ENCODE measurements at places on chromosomes 4 and X. TPM values are rescaled to one million over a fixed set of nuclear protein-coding genes. Genes with fewer than 3 reads are reported as not detected.

Gene GPRASP2
- 40.8 TPM for polyA plus RNA-seq

Gene GAGE12H
- not detected for polyA plus RNA-seq

- DNase-seq, result no peak
Observed at GRCh38 chrX:22088326-22088725, 56.2 kb downstream of the PHEX start.

DNA sequence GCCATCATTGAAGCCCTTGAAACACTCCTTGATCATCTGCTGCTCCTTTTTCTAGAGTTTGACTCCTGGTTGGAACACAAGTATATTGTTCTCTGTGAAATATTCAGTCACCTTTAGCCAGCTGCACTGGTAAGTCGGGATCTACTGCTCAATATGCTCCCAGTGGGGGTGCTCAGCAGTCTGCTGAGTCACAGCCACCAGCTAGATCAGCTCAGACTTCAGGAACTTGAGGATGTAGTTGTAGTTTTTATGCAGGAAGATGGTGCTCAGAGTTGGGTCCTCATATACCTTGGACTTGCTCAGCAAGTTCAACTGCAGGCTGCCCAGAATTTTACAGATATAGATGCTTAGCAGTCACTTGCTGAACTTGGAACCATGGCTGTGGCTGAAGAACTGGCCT, 202.5 kb upstream of the RPL34 start:
- no peak for DNase-seq

GRCh38 chrX:16756724-16757123, 29.5 kb upstream of the TXLNG start:
- no peak for DNase-seq

GRCh38 chr4:132333724-132334047, 815.4 kb upstream of the PCDH10 start:
- no peak for DNase-seq

DNA sequence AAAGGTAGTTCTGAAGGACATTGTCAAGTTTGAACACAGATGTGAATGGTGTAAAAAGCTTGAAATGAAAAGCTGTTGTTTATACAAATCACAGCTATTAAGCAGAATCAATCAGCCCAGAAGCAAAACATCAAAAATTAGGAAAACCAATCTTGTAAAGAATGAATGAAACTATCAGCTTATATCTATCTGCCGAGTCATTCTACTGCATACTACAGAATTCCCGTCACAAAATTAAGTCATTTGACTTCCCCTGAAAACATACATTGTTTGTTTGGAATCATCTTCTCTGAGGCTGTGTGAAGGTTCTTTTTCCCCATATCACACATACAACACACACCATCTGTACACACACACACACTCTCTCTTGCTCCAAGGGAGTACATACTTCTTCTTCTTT, 80.3 kb downstream of the RFC1 start:
- no peak for DNase-seq

DNA sequence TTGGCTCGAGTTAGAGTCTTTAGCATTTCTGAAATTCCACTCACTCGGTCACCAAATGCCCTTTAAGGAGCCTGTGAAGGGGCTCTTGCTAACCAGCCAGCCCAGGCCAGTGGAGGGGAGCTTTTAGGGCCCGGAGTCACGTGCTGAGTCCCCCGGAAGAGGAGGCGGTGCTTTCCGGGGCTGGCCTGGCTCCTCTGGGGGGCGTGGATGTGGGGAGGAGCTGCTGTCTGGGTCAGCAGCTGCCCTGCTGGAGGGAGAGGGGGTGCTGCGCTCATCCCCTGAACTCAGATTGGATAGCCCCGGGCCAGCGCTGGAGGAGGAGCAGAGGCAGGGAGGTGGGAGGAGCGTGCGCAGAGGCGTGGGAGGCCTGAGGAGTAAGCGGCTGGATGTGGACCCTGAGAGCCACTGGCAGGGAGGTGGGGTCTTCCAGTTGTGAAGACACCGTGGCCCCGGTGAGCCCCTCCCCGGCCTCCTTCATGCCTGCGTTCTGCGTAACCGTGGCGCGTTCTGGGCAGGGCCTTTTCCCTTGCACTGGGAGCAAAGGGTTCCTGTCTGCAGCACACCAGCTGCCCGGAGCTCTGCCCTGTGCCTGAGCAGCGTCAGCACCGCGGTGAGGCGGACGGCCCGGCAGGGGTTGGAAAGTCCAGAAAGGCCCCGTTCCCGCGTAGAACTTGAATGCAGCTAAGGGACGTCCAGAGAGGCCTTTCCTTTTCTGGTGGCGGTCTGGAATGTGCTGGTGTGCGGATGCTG, 19.7 kb downstream of the MAEA start:
- peak; percentile 94 for DNase-seq

- DNase-seq, result no peak
Observed at GRCh38 chr4:103204111-103204510, 6.0 kb upstream of the CENPE start.

- DNase-seq, result no peak
Observed at GRCh38 chr4:6894528-6895498, 14.8 kb upstream of the TBC1D14 start.

DNA sequence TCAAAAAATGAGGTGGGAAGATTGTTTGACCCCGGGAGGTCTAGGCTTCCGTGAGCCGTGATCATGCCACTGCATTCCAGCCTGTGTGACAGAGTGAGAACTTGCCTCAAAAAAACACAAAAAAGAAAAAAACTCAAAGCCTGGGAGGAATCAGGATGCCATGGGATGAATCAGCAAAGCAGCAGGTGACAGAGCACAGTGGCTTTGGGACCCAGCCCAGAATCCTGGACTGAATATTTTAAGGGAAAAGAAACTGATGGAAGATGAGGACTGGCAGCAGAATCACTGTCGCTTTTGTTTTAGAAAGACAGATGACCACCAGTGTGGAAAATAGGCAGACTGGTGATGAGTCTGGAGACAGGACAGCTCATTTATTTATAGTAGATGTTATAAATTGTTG, 16.6 kb downstream of the S100G start:
- no peak for DNase-seq

GRCh38 chr4:52098618-52099017, 47.5 kb downstream of the SPATA18 start:
- no peak for DNase-seq

- DNase-seq, result no peak
Observed at GRCh38 chrX:72346302-72346949, 40.7 kb upstream of the CITED1 start.

DNA sequence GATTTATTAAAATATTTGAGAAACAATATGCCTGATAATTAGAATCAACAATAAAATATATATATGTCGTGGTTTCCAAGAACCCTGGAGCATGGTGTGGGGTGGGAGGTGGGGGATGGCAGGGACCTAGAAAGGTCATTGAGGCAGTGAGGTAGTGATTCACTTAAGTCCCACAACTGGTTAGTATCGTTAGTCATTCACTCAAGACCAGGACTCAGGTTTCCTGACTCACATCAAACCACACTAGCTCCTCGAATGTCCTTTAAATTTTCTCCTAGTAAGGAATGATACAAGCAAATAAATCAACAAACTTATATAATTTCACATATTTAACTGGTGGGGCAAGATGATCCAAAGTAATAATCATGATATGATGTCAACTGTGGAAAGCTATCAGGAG, 158.8 kb upstream of the AADAT start:
- no peak for DNase-seq

- no peak for DNase-seq
Observed at GRCh38 chrX:114500622-114501021, 83.3 kb upstream of the HTR2C start.

GRCh38 chr4:40980318-40980883, 230.6 kb downstream of the NSUN7 start:
- no peak for DNase-seq

- DNase-seq, result no peak
Observed at GRCh38 chrX:154650221-154650510, 3.2 kb downstream of the CTAG2 start.

Measured in left renal cortex interstitium (tissue), 4 donors.